Kidney (tissue), 22 donors: ENCODE measurements at places on chromosomes 13 and 19. TPM values are rescaled to one million over a fixed set of nuclear protein-coding genes. Genes with fewer than 3 reads are reported as not detected.

SULT2A1 gene
- not detected for total RNA-seq

ZNF536 gene
- 0.25 TPM for total RNA-seq

SYT3 gene
- total RNA-seq: 0.63 TPM

CD177 gene
- total RNA-seq: 0.66 TPM

BEST2 gene
- total RNA-seq: not detected

MUC16 gene
- 0.41 TPM for total RNA-seq

PBX4 gene
- total RNA-seq: 5.7 TPM

GRCh38 chr19:19407633-19407930, 2.1 kb downstream of the GATAD2A start:
- H3K27me3 ChIP-seq: no peaks in the 10 kb centered on the region
- no peak overlapping the region for H3K4me3 ChIP-seq
- H3K4me1 ChIP-seq: peaks cover 32% of the 10 kb centered on the region
- H3K36me3 ChIP-seq: no peaks in the 10 kb centered on the region
- DNase-seq: no peak

GRCh38 chr13:61760102-61760501, 344.5 kb upstream of the PCDH20 start:
- H3K27me3 ChIP-seq: no peaks in the 10 kb centered on the region
- no peak for DNase-seq
- no peak overlapping the region for H3K27ac ChIP-seq
- no peaks in the 10 kb centered on the region for H3K4me1 ChIP-seq
- H3K36me3 ChIP-seq: no peaks in the 10 kb centered on the region
- H3K4me3 ChIP-seq: no peak overlapping the region

- no peaks in the 10 kb centered on the region for H3K36me3 ChIP-seq
- H3K27ac ChIP-seq: no peak overlapping the region
- no peaks in the 10 kb centered on the region for H3K4me1 ChIP-seq
Measured at GRCh38 chr19:33689868-33690267, 68.1 kb downstream of the CHST8 start.

- no peaks in the 10 kb centered on the region for H3K27me3 ChIP-seq
- H3K4me3 ChIP-seq: no peak overlapping the region
- no peak for DNase-seq
- no peaks in the 10 kb centered on the region for H3K36me3 ChIP-seq
- peaks cover 9% of the 10 kb centered on the region for H3K4me1 ChIP-seq
- H3K27ac ChIP-seq: peak overlapping the region; percentile 32
Measured at GRCh38 chr19:791007-791566, 6.2 kb upstream of the PTBP1 start.

- no peaks in the 10 kb centered on the region for H3K27me3 ChIP-seq
- no peaks in the 10 kb centered on the region for H3K4me1 ChIP-seq
- peak overlapping the region; percentile 13 for H3K27ac ChIP-seq
- H3K4me3 ChIP-seq: no peak overlapping the region
- DNase-seq: no peak
Measured at GRCh38 chr19:709196-709964, 645 bp downstream of the PALM start.

GRCh38 chr13:31209172-31209840, 9.5 kb downstream of the B3GLCT start:
- no peaks in the 10 kb centered on the region for H3K36me3 ChIP-seq
- H3K27ac ChIP-seq: no peak overlapping the region
- H3K27me3 ChIP-seq: no peaks in the 10 kb centered on the region
- H3K4me1 ChIP-seq: peaks cover 8% of the 10 kb centered on the region
- DNase-seq: peak; percentile 85
- H3K4me3 ChIP-seq: no peak overlapping the region

DNA sequence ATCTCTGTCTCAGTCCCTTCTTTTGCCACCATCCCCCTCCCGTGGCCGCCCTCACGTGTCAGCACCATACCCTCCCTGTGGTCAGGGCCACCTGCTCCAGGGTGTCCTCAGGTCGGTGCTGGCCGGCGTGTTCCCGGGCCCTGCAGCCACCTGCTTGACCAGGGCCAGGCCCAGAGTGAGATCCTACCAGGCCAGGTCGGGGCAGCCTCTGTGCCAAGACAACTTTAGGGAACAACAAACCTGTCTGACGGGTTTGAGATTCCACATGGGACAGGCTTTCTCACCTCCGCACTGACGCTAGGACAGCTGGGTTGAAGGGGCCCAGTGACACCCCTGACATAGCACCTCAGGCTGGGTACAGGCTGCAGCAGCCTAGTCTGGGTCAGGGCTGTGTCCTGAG, 7.5 kb upstream of the SBNO2 start:
- no peaks in the 10 kb centered on the region for H3K27me3 ChIP-seq
- DNase-seq: no peak
- no peaks in the 10 kb centered on the region for H3K36me3 ChIP-seq
- H3K27ac ChIP-seq: peak overlapping the region; percentile 86

DNA sequence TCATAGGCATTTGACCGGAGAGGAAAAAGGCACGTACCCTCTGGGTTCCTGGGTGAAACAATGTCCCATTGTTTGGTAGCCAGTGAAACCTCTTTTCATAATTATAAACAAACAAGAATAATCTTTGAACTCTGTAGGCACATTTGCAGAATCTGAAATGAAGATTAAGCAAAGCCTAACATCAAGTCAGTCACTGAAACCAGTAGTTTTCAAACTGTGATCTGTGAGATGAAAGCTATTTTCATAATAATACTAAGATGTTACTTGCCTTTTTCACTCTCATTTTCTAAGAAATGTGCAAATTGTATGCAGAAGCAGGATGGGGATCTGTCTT, 105.4 kb downstream of the WDFY2 start:
- DNase-seq: no peak
- no peaks in the 10 kb centered on the region for H3K27me3 ChIP-seq
- H3K36me3 ChIP-seq: no peaks in the 10 kb centered on the region
- H3K27ac ChIP-seq: no peak overlapping the region
- H3K4me1 ChIP-seq: no peaks in the 10 kb centered on the region

GRCh38 chr13:51035978-51036377, 75.1 kb downstream of the C13orf42 start:
- H3K36me3 ChIP-seq: no peaks in the 10 kb centered on the region
- H3K27me3 ChIP-seq: no peaks in the 10 kb centered on the region
- no peak overlapping the region for H3K27ac ChIP-seq

DNA sequence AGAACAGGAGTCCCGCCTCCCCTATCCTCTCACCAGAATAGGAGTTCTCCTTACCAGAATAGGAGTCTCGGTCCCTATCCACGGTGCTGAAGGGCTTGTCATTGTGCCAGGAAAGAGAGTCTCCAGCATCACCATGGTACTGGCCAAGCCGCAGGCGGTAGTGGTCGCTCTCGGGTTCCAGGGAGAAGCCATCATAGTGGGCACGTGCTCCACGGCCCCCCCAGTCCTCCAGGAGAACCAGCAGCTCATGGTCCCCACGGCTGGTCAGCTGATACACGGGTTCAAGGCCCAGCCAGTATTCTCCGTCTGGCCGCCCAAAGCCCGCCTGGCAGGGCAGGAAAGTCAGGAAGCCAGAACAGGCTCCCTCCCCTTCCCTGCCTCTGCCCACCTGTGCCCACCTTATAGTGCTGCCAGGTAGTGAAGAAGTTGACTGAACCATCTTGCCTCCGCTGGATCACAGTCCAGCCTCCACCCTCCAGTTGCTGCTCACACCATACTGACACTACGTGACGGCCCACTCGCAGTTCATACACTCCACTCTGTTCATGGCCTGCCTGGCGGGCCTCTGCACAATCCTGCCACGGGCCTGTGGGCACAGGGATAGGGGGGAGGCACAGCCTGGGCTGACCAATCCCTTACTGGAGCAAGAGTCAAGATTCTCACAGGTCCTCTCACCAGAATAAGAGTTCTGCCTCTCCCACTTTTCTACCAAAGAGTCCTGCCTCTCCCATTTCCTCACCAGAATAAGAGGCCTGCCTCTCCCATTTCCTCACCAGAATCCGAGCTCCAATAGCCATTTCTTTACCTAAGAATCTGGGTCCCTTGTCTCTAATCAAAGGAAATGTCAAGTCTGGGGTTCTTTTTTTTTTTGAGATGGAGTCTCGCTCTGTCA, 7.4 kb downstream of the SHFL start:
- peak; percentile 48 for DNase-seq
- no peak overlapping the region for H3K4me3 ChIP-seq
- no peaks in the 10 kb centered on the region for H3K27me3 ChIP-seq
- H3K36me3 ChIP-seq: peaks cover 5% of the 10 kb centered on the region

DNA sequence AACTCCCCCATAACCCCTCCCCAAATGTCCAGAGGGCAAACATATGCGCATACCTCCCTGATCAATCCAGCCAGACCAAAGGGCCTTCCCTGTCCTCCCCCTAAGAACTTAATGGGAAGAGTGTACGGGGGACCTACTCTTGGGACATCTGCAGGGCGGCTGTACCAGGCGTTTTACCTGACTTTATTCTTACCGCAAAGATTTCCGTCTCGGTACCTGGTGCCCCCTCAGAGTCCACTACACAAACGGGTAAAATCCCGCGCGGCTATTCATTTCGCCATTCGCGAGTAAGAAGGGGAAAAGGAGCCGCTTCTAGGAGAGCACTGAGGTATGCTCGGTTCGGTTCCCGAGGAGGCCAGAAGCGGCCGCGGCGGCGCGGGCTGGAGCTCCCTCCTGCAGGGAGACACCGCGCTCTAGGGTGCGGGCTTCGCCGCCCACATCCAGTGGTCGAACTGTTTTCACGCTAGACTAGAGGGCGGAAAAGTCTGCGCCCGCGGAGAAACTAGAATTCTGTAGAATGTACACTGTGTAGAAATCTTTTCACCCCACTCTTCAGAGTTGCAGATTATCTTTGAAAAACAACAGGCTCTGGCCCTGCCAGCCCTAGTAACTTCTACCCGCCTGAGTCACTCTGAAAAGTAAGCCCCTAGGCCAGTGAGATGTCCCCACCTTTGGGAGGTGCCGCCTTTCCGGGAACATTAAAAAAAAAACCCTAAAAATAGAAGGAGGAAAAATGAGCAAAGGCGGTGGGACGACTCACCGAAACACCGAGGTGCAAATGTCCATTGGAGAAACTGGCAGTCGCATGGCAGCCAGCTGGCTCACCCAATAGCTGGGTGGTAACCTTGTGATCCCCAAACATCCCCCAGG, 3.8 kb upstream of the TSHZ3 start:
- H3K36me3 ChIP-seq: no peaks in the 10 kb centered on the region
- H3K4me1 ChIP-seq: no peaks in the 10 kb centered on the region
- no peak for DNase-seq
- H3K4me3 ChIP-seq: no peak overlapping the region
- H3K27ac ChIP-seq: no peak overlapping the region

DNA sequence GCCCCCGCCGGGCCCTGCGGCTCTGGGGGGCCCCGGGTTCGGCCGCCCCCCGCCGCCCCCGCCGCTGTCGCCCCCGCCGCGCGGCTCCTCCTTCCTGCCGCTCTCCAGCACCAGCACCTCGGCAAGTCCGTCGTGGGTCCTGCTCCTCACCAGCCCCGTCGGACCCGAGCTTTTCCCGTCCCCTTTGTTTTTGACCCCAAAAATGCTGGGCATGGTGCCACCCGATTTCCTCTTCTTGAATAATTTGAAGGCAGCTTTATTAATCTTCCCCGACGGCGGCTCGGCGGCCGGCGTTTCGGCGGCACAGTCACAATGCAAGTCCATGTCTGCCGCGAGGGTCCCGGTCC, 945 bp downstream of the AMER2 start:
- H3K4me1 ChIP-seq: peaks cover 2% of the 10 kb centered on the region
- peaks cover 13% of the 10 kb centered on the region for H3K27me3 ChIP-seq
- H3K4me3 ChIP-seq: peak overlapping the region; percentile 47
- no peak for DNase-seq
- H3K36me3 ChIP-seq: no peaks in the 10 kb centered on the region
